ENCODE measurements at places on chromosomes 6 and 20.
A peak's percentile ranks its signal among the peaks of the same experiment; 100 is the strongest.

GRCh38 chr6:146814148-146814750 lies 215.5 kb downstream of the ADGB start:
- no peak for DNase-seq

DNA sequence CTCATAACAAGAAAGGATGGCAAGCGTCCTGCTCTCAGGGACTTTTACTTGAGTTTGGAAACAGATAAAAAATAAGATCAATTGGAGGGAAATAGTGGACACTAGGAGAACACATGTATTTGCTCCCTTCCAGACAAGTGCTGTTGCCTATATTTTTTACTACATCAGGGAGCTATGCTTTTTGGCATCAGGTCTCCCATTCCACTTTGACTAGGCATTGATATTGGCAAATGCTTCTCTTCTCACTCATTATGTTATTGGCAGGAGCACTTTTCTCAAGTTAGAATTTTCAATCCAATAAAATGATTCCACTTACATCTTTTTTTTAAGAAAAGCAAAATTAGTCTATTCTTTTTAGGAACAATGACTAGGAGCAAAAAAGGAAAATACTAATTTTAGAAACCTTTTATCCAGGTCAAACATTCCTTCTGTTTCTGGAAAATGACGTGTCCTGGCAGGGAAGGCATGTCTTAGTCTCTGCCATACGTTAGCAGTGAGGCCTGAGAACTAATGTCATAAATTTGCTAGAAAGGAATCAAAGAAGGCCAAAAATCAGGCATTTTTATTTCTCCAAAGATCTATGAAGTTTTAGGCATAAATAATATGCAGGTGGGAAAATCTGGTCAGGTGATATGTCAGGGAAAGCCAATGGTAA lies 21.4 kb downstream of the BCAS1 start:
- DNase-seq, result no peak

GRCh38 chr6:68468244-68468884 lies 166.7 kb upstream of the ADGRB3 start:
- peak; percentile 3 for DNase-seq

- no peak for DNase-seq
Measured at GRCh38 chr20:15921930-15922329, 651.3 kb downstream of the KIF16B start.

GRCh38 chr6:169958510-169958909 lies 207.1 kb downstream of the ERMARD start:
- DNase-seq, result no peak

DNA sequence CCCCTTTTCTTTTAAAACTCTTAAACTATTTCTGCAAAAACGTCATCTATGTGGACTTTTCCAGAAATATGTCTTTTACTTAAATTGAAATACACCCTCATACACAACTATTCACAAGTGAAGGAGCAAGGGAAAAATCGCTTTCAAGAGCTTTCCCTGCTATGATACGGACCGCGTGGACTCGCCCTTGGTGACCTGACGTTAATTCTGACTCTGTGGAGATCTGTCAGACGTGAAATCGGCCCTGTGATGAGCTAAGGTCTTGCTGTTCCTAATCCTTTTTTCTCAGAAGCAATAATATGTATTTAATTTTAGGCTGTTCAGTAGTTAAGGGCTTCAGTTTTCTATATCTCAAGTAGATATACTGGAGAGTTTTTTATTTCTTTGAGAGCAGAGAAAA lies 113.6 kb downstream of the RPP40 start:
- no peak for DNase-seq

DNA sequence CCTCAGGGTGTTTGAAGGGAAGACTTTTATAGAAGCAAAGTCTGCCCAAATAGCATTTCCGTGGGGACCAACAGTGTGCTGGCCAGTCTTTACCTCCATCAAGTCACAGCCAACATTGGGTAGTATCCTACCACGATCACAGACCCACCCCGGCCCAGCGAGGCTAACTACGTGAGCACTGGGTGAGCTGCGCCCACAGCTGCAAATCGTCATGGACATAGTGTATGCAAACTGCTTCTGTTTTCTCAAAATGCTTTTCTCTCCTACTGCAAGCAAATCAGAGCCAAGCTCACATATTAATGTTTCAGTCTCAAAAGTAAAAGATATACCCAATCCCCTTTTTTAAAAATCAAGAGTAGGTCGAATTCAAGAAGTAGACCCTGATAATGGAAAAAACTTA lies 592.8 kb upstream of the CDH4 start:
- DNase-seq, result no peak

- DNase-seq, result no peak
Measured at GRCh38 chr20:37922016-37922415, 19.1 kb downstream of the VSTM2L start.

- no peak for DNase-seq
Measured at GRCh38 chr20:38325167-38325566, 21.1 kb upstream of the LBP start.

GRCh38 chr6:7895125-7895423 lies 15.5 kb downstream of the TXNDC5 start:
- DNase-seq, result no peak

DNA sequence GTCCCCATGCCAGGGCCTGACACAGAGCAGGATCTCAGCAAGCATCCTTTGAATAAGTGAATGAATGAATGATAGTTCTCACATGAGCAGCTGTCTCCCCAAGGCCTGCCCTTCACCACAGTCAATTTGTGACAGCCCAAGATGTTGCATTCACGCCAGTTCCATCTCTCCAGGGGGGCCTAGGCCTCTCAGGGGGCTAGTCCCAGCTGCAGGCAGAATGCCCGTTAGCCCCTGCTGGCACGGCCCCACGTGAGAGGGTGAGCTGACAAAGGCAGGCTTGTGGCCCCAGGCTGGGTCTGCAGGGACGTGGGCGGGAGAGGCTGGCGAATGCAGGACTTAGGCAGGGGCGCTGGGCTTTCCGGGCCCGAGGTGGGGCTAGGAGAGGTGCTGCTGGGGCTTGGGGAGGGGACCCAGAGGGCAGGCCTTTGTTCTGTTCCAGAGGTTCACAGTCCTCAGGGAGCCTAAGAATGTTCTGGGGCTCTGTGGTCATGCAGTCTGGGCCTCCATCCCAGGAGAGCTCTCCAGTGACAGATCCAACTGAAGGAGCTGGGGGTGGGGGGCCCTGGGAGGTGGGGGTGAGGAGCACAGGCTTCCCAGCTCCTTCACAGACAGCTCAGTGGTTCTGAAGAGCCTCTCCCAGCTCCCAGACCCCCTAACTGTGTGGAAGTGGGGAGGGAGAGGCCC lies 30.5 kb upstream of the TLDC2 start:
- DNase-seq, result no peak

GRCh38 chr6:133396984-133397348 lies 155.8 kb downstream of the EYA4 start:
- DNase-seq, result no peak

GRCh38 chr6:166488076-166488685 lies 98.3 kb downstream of the RAMACL start:
- peak; percentile 23 for DNase-seq

GRCh38 chr20:62426699-62427131 lies 624 bp downstream of the RBBP8NL start:
- DNase-seq, result no peak

GRCh38 chr6:138036111-138036510 lies 71.1 kb downstream of the PERP start:
- no peak for DNase-seq

All from erythroblast (primary cell).